Right forelimb (tissue), 1 donor: ENCODE measurements at places on chromosomes 6 and 20.

GRCh38 chr6:46184114-46184513, 13.3 kb upstream of the ENPP5 start:
- no peak for DNase-seq

DNA sequence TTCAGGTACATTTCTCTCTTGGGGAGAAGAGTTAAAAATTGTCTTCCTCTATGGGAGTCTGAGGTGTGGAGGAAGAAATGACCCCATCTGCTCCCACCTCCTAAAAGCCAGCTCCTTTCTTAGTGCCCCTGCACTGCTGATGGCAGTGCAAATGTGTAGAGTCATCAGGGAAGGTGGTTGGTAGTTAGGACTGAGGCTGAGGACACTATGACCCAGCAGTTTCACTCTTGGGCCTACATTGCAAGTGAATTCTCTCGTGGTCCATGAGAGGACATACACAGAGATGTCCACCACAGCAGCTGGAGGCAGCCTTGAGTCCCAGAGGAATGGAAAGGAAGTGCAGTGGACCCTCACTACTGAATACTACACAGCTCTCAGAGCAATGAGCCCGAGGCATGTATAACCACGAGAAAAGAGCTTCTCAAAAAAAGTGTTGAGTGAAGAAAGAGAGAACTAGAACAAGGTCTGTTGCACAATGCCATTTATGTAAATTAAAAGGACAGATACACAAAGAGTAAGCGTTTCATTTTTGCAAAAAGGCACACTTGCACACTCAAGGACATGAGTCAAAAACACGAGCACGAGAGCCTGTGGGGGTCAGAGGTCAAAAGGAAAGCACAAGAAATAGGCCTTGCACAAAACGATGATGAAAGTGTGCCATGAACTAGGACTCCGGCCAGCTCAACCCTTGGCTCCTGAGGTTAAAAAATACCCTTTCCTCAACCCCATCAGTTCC, 308.2 kb upstream of the PRND start:
- no peak for DNase-seq

- DNase-seq: no peak
These were observed 3.7 kb downstream of the KCNK17 start for GRCh38 chr6:39310542-39310941.

DNA sequence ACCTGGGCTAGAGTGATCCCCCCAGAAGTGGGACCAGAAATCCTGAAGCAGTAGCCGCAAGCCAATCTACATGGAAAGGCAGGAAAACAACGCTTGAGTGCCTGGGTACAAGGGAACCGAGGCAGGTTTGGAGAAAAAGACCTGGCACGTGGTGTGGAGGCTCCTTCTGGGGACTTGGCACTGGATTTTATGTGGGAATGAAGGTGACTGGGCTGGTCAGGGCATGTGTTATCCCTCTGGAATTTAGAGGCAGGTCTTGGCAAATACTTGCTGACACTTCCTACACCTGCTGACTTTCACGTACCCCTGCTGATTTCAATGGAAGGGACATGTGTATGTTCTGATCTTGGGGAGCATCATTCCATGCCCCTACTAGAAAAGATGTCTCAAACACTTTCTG, 25.0 kb upstream of the FAM217A start:
- DNase-seq: no peak

DNA sequence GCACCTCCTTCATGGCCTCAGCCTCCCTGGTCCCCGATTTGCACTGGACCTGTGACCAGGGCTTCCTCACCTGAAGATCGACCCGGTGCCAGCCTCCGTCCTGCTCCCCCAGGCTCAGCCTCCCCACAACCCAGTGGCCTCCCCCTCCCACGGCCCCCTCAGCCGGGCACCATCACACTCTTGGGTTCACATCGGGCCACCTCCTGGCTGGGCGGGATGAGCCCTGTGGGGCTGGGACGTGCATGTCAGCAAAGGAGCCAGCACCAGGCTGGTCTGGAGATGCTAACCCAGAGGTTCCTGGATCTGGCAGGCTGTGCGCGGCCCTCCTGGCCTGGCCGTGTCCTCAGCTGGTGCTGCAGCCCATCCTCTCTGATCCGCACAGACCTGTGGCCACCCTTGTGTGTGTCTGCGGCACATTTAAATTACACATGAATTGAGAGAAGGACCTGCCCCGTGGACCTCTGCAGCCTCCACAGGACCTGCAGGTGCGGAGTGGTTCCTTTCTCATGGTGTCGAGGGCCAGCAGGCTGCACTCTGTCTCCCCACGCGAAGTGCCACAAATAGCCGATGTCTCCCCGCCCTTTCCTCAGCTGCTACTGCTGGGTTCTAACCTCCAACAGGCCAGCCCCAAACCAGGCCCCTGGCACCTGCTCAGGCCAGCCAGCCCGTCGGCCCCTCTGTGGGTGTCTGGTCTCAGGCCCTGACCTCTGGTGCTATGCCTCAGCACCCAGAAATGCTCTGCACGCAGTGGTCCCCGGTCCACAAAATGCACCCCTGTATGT, 237.5 kb downstream of the ERMARD start:
- DNase-seq: no peak

- peak; percentile 60 for DNase-seq
These were observed 6.0 kb downstream of the SDC4 start for GRCh38 chr20:45341939-45342854.

DNA sequence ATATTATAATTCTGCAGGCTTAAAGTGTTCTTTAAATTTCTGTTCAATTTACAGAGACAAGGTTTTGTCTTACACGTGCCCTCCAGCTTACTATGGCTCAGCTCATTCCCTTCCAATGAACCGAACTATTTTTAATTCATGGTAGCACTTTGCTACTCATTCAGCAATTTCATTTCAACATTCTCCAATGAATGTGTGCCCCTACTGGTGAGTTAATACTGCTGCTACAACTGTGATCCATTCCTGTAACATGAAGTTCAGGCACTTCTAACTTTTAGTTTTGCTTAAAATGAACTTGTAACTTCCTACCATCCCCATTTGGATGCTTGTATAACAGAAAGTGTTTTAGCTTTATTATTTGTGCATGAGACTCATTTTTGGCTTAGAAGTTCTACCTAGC, 99.7 kb downstream of the F13A1 start:
- no peak for DNase-seq

GRCh38 chr6:131023834-131024504, 39.1 kb downstream of the EPB41L2 start:
- no peak for DNase-seq

GRCh38 chr20:43983904-43984361, 69.3 kb downstream of the TOX2 start:
- DNase-seq: no peak

DNA sequence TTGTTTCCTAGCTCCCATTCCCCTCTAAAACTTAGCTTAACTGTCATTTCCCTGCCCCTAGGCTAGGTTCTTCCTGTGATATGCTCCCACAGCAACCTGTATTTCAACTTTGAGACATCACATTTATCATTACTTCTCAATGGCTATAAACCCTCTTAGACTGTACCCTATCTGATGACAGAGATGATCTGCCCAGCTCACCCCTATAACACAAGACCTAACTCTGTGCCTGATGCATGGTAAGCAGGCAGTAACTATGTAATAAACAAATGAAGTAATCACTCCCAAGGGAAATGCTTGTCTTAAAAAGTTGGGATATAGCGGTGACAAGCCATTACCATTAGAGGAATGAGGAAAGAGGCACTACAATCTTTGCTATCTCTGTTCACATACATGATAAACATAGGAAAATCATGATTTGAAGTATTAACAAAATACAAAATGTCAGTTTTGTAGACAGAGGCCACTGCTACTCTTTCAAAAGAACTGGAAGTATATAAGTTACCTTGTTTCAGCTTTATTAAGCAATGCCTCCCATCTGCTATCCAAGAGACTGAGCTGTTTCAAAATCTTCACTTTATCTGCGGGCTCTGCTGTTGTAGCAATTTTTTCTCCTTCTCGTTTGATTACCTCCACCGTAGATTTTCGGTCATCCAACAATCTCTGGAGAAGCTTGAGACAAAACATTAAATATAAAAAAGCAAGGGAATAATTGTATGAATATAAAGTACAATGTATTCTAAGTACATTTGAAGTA, 110.7 kb downstream of the DST start:
- DNase-seq: no peak

DNA sequence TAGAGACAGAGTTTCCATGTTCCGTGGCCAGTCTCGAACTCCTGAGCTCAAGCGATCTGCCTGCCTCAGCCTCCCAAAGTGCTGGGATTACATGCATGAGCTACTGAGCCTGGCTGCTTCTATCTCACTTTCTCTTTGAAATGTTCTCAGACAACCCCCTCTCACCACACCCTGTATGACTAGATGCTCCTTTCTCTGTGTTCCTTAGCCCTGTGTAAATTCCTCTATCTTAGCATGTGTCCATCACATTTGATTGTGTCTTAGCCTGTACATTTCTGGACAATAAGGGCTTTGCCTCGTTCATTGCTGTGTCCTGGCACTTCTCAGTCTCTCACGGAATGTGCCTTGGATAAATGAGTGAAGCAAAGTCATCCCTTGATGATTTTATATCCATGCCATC, 168.1 kb upstream of the SCGN start:
- DNase-seq: no peak

DNA sequence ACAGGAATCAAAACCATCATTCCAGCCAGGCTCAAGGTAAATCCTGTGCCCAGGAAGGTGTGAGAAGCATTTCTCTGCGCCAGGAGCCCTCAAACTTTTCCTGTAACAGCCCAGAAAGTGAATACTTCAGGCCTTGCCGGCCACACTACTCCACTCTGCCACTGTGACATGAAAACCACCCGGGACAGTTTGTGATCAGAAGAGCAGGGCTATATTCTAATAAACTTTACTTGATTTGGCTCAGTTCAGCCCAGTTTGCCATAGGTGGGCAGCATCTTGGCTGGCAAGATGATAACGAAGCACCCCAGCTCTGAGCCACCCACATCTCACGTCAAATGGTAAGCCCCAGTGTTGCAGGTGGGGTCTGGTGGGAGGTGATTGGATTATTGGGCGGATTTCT, 249.4 kb downstream of the DLL1 start:
- no peak for DNase-seq

DNA sequence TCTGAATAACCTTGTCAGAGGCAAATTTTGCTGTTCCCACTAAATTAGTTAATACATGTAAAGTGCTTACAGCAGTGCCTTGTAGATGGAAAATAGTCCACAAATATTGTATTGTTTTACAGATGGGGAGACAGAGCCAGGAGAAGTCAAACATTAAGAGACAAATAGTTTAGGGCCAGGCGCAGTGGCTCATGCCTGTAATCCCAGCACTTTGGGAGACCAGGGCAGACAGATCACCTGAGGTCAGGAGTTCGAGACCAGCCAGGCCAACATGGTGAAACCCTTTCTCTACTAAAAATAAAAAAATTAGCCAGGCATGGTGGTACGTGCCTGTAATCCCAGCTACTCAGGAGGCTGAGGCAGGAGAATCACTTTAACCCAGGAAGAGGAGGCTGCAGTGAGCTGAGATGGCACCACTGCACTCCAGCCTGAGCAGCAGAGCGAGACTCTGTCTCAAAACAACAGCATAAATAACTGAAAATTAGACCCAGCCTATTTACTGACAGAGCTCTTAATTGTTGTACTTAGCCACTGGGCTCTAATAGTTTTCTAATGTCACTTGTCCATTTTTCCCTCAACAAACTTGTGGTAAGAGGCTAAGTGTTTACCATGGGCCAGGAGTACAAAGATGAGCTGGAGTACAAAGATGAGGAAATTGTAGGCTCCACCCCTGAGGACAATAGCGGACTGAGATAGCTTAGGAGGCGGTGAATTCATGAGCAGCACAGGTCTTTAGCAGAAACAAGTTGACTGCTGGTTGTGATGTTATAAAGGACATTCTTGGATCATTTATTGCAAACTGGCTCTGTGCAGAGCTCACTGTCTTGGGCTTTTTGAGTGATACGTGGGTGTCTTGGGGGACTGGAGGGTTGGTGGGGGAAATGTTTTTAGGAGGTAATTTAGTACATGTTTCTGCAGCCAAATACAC, 6.4 kb downstream of the ZSWIM3 start:
- DNase-seq: no peak

- no peak for DNase-seq
These were observed 11.4 kb downstream of the MOCS1 start for GRCh38 chr6:39922821-39923220.

DNA sequence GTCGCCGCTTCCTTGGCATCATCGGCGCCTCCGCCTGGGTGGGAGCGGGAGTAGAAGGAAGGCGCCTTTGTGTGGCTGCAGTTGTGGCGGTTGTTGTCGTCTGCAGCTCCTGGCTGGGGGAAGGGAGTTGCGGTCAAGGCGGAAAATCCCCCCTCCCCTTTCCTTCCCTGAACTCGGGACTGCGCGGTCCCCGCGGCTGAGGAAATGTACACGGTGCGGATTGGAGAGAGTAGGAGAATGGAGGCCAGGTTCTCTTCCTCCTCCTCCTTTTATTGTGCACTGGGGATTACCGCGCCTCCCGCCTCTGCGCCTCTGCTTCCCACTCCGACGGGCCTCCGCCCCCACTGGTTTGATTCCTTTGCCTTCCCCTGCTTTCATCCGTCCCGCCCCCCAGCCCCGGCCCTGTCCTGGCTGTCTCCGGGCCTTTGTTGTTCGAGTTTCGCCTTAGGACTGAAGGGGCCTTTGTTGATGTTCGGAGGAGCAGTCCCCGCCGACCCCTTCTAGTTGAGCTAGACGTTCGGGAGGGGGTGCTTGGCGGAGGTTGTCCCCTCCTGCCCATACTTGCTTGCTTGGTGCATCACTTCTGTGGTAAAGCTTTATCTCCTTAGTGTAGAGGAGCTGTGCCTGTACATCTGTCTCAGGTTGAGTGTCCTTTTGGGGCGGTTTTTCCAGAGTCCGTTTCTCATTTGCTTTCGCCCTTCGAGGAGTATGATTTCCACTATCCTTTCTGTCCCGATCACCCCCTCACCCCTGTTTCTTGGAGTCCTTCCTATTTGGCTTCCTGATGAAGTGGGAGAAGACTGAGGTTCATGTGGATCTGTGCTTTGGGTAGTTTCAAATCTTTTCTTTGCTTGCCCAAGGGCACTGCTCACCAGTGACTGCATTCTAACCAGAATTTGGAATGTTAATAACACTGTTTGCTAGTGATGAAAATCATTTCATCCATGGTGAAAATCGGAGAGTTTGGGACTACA, 764 bp downstream of the ZNF292 start:
- peak; percentile 75 for DNase-seq

DNA sequence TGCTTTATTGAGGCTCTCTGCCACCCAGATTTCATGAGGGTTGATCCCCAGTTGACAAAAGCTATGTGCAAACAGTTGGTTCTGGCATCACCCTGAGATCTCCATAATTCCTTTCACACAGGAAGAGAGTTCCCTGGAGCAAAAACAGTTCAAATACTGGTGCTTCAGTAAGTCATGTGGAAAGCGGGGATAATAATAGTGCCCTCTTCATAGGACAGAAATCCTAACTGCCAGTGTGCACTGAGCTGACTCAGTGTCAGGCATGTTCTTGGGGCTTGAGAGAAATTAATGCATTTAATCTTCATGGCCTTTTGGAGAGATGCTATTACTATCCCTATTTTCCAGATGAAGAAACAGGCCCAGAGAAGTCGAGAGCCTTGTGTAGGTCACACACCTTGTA, 7.9 kb upstream of the SLC52A3 start:
- DNase-seq: no peak

DNA sequence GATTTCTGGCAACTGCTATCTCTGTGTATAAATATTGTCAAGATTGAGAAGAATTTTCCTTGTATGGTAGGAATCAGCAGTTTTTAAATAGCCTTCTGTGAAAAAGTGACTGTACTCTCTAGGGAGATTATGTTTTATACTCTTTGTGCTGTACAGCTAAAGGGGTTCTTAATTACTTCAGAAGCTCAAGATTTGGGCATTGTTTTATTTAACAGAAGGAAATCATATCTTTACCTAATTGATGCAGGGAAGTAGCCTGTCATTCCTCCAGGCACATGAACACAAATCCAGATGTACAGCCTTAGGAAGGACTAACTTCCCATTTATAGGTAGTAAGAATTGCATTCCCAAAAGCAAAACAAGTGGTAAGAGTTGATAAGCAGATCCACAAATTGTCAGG, 1.3 kb downstream of the CALHM5 start:
- DNase-seq: no peak
